ENCODE measurements at places on chromosomes 5 and 9.

DNA sequence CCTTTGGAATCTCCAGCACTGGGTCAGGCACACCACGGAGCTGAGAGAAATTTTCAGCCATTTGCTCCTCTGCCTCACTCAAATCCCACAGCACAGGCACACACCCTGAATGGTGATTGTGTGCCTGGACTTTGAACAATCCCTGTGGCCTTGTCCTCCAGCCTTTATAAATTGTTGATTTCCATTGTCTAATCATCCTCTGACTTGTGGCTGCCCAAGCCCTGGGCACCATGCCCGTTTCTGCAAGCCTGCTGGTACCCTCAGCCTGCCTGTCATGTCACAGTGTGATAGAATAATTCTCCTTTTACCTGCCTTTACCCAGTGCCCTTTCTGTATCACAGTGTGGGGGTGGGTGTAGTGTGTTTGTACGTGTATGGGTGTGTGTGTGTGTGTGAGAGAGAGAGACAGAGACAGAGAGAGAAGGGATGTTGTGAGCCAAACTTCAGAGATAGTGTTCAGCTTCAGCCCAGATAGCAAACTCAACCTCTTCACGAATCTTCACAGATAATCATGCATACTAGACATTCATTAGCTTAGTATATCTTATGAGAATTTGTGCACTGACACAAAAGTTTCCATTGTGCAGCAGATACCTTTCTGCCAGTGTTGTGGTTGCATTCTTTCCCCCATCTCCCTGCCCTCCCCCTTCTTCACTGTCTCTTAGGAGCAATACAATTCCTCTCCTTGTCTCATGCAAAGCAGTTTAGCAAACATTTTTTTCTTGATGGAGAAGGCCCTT lies 27.8 kb upstream of the SLC44A1 start:
- DNase-seq: no peak

- no peak for DNase-seq
These were observed 74.6 kb upstream of the ORM1 start for GRCh38 chr9:114248299-114248707.

GRCh38 chr5:132254321-132254977 lies 3.0 kb upstream of the PDLIM4 start:
- DNase-seq: no peak

GRCh38 chr5:143188083-143188482 lies 215.4 kb downstream of the NR3C1 start:
- DNase-seq: no peak

- no peak for DNase-seq
These were observed 139.6 kb downstream of the MAN2A1 start for GRCh38 chr5:109829331-109829730.

DNA sequence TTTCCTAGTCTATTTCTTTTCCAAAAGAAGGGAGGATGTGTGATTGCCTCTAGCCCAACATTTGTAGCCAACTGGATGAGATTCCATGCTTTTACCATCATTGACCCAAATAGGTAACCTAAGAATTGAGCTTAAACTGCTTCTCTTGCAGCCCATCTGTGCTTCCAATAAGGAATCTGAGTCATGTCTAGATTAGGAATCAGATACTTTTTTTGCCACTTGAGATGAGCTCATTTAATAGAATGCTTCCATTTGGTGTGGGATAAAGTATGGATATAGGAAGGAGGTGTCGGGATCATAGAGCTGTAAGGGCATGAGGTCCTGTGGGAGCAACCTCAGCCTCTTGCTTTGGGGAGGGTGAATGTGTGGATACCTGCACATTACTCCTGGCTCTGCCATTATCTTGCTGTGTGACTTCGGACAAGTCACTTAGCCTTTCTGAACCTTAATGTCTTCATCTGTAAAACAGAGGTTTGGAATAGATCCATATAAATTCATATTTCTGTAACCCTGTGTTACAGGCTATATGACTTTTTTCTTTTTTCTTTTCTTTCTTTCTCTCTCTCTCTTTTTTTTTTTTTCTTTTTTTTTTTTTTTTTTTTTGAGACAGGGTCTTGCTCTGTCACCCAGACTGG lies 56.2 kb downstream of the MAP1B start:
- DNase-seq: no peak

GRCh38 chr9:110011628-110012320 lies 196.2 kb downstream of the C9orf152 start:
- DNase-seq: no peak

- DNase-seq: no peak
These were observed 431.6 kb downstream of the DTWD2 start for GRCh38 chr5:118556792-118557191.

DNA sequence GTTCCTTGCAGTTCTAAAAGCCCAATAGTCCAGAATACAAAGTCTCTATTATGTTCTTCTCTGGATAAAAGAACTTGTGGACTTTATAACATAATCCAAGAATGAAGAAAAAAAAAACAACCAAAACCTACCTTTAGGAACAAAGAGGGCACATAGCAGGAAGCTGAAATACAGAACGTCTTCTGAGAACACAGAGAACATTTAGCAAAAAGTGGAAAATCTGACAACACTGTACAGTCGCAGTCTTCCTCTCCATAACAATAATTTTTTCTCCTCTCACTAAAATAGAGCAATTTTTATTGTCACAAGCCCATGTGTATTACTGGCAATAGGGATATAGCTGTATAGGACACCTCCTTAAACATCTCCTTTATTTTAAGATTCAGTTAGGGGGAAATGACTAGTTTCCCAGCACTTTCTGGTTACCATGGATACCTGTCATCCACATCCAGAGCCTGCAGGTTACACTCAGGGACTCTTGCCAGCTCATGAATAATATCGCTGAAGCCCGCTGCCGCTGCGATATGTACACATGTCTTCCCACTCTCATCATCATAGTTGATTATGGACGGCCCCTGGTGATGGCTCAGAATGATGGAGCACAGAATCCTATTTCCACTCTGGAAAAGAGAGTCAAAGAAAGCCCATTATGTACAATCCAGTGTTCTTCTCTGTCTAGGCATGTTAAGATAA lies 106.5 kb downstream of the ANKRD55 start:
- no peak for DNase-seq

- DNase-seq: no peak
These were observed 63.7 kb upstream of the IER5L start for GRCh38 chr9:129241725-129242124.

GRCh38 chr9:38659538-38659937 lies 39.1 kb upstream of the ANKRD18A start:
- DNase-seq: no peak

DNA sequence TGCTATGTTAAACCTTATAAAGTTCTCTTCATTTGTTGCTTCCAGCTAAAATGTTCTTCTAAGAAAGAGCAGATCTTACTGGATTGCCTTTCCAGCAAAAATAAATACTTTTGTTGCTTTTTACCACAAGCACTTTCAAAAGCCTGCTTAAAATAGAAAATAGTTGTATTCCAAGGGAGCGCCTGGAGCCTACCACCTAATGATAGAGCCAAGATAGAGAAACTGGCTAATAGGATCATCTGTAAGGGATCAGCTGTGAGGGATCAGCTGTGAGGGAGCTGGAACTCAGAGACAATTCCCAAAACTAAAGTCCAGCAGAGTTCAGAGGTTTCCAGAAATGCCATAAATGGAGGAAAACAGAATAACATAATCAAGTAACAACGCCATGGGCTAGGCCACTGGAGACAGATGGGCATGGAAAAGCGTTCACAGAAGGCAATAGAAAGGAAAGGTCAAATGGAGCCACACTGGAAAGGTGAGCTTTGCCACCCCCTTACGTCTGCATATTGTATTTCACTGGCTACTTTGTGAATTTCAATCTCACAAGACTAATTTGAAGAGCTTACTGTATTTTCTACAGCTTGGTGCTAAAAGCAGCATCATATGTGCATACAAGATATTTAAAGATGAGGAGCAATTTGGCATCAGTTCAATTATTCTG lies 140.6 kb upstream of the TLE4 start:
- DNase-seq: no peak

DNA sequence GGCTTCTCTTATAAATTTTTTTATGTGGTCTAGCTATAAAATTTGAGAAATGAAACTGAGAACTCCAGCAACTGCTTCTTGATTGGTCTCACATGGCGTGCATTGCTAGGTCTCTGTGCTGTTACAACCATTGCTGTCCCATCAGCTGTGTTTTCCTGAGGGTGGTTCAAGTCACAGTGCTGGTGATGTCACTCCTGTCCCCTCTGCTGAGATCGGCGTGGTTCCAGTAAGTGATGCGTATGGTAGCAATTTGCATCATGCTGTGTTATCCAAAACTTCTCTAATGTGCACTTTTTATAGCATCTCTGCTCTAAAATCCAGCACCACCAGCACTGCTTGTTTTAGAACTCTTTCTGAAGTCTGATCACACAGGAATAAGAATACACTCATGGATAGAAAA lies 112.6 kb upstream of the ZNF608 start:
- DNase-seq: no peak

- no peak for DNase-seq
These were observed 616 bp upstream of the ENC1 start for GRCh38 chr5:74640954-74641734.

GRCh38 chr9:135328485-135329417 lies 150.8 kb upstream of the PPP1R26 start:
- no peak for DNase-seq

GRCh38 chr5:169567079-169567478 lies 16.5 kb upstream of the SPDL1 start:
- DNase-seq: no peak

GRCh38 chr5:558326-558725 lies 34.1 kb upstream of the SLC9A3 start:
- no peak for DNase-seq

DNA sequence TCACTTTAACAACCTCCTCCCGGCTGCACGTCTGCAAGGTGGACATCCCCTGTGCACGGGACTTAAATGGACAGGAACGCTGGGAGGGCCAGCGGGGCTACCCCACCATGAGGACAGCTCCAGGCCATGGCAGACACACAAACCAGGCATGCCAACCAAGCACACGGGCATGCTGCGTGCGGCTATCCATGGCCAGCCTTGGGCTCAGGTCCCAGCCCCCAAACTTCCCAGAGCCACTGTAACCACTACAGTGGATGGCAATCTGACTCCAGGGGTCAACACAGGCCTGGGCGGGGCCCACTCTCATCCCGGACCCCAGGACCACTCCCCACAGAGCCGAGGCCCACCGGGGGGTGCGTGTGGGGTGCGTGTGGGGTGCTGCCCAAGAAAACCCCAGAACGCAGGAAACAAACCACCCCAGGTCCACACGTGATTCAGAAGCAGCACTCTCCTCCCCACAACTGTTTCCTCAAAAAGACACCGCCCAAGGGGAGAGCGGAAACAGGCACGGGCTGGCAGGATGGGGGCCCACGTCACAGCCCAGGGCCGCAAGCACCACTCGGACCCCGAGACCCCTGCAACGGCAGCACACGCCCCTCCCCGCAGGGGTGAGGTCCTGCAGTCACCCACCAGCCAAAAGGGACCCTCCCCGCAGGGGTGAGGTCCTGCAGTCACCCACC lies 7.4 kb downstream of the SLC12A7 start:
- DNase-seq: no peak

- DNase-seq: no peak
These were observed 231.4 kb downstream of the MARCHF11 start for GRCh38 chr5:15948190-15948589.

DNA sequence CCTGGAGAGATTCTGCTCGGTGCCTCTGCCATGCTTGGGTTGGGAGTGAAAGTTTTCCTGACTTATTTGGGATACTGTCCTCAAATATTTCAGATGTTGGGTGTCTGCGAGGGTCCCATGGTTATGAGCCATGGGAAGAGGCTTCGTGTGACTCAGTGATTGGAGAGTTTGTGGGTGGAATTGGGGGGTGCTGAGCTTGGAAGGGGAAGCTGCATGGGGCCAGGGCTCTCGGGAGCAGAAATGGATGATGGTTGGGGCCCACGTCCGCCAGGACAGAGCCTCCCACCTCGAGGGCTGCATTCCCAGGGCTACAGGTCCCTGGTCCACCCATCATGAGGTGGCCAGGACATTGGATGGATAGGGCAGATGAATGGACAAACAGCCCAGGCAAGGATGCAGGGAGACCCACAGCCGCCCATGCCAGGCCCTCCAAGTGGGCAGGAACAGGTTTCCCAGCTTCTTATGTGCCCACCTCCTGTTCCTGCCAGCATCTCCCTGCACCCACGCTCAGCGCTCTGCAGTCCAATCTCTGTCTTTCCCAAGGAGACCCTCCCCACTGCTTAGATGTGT lies 5.5 kb downstream of the OBP2B start:
- no peak for DNase-seq

- no peak for DNase-seq
These were observed 98.0 kb upstream of the NR3C1 start for GRCh38 chr5:143501310-143502044.

GRCh38 chr5:133425222-133425621 lies 187.1 kb downstream of the FSTL4 start:
- DNase-seq: no peak

DNA sequence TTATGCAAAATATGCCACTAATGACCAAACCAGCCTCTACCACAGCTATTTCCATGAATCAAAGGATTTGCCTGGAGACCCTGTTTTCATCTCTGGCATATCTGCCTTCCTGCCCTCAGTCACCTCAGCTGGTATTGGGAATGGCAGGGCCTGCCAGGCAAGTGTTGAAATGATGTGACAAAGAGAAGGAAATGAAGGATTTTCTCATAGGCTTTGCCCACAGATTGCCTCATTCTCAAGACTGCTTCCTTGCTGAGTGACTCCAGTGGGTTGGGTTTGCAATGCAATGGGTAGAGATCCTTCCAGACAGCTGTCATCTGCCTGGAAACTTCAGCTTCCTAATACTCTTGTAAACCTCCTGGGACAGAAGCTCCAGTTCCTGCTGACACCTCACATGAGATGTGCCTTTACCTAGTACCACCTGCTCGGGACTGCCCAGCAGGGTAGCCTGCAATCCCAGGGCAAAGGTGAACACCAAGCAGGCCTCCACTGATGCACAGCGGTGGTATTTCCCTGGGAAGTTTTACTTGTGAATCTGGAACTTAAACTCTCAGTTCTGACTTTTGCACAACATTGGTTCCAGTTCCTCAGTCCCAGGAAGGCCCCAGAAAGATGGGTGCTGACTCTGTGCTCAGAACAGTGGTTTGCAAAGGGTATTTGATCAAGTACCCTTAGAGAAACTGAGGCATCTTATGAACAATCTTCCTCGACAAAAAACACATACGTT lies 64.8 kb upstream of the SLC1A1 start:
- DNase-seq: no peak

GRCh38 chr5:96597438-96598020 lies 64.6 kb upstream of the CAST start:
- no peak for DNase-seq

- no peak for DNase-seq
These were observed 96.3 kb upstream of the FANCC start for GRCh38 chr9:95413793-95414192.

DNA sequence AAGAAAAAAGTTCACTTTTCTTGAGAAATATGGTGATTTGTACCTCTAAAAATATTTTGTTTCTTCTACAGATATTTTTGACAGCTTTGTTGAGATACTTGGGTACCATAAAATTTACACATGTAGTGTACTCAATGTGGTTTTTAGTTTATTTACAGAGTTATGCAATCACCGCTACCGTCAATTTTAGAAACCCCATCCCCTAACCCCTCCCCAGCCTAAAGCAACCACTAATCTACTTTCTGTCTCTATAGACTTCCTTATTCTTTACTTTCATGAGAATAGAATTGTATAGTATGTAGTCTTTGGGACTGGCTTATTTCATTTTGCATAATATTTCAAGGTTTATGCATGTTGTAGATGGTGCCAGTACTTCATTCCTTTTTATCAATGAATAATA lies 45.0 kb upstream of the TDRD7 start:
- no peak for DNase-seq

GRCh38 chr9:91158286-91158685 lies 203.4 kb downstream of the AUH start:
- DNase-seq: no peak

Data from NCI-H1930 (cell line).